ENCODE measurements at places on chromosomes 6 and 20.

DNA sequence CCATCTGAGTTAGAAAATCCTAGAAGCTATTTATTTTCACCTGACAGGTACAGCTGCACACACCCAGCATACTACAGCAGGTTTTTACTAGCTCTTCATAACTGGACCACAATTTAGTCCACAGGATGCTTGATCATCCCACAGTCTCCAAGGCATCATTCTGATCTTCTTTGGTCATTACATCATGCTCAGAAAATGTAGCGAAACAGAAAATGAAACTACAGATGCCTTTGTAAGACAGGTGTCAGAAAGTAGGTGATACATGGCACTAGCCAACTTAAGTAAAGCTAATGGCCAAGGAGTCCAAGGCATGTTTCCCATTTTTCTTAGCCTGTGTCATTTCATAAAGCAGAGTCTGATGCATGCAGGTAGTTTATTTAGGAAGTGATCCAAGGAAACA, 102.3 kb downstream of the HTR1B start:
- DNase-seq, result no peak

DNA sequence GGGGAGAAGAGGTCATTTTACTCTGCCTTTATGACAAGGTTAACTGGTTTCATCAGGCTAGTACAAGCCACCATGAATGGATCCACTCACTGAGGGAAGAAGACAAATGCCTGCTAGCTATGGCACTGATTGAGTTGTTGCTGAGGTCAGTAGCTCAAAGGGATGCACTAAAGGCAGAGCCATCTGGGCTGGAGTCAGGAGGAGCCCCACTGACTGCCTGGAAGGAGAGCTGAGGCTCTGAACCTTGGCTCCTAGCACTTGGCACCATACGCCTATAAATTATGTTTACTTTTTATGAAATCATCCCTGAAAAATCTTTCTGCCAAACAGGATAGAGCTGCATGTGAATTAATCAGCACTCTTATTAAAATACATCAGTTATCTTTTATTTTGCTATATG, 104.6 kb downstream of the DTD1 start:
- no peak for DNase-seq

DNA sequence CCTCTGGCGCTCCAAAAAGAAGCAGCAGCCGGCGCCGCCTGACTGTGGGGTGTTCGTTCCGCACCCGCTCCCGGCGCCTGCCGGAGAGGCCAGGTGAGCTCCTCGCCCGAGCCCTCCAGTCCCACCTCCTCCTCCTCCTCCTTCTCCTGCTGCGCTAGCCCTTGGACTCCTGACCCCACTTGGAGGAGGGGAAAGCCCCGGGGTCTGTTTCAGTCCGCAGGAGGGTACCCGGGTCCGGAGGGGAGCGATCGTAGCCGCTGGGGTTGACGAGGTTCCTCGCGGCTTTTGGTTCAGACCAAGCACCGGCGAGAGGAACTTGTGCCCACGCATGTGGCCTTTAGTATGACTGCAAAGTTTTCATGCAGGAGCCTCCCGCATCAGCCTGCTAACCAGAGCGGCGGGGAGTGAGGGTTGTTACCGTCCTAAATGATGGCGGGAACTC, 493 bp downstream of the CRYBG1 start:
- no peak for DNase-seq

DNA sequence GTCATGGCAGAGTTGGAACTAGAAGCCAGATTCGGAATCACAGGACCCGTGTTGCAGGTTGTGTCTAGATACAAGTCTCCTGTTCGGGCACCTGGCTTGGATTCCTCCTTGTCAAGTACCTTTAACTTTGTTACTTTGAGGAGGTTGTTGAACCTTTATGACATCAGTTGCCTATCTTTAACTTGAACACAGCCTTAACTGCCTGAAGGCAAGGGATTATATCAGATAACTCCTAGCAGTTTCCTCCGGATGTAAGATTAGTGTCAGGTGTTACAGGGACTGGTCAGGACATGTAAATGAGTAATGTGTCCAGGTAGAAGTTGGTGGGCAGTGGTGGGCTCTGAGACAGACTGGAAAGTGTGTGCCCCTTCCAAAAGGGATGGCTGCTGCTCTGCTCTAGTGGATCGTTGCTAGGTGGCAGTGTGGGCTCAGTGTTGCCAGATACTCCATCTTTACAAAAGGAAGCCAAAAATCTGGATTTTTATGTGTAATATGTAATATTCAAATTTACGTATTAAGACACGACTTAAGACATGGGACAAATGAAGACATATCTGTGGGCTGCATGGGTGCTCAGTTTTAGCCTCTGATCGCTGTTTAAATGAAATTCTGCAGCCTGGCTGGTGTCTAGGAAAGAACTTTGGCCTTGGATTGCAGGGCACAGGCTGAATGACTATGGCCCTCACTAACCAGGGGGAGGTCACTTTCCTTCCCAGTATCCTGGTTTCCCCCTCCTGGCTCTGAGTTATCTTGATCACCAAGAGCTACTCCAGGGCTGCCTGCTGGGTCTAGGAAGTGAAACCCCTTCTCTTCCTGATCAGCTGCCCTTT, 27.1 kb downstream of the CHMP4B start:
- DNase-seq, result no peak

GRCh38 chr6:144143878-144144277, 6.4 kb upstream of the STX11 start:
- DNase-seq, result no peak
